ENCODE measurements at places on chromosomes 1 and 21. TPM values are rescaled to one million over a fixed set of nuclear protein-coding genes. Genes with fewer than 3 reads are reported as not detected.

Gene CELA3B
- not detected for polyA plus RNA-seq

Gene USP24
- polyA plus RNA-seq = 10.9 TPM

Gene FAM72B
- polyA plus RNA-seq = 0.17 TPM

Gene CDK18
- polyA plus RNA-seq = 0.25 TPM

Gene NBPF6
- not detected for polyA plus RNA-seq

Gene VN1R5
- polyA plus RNA-seq = not detected

Gene CA6
- 0.35 TPM for polyA plus RNA-seq

Gene IGFN1
- polyA plus RNA-seq = not detected

Gene LRRC53
- not detected for polyA plus RNA-seq

Gene CYB5RL
- polyA plus RNA-seq = 1.3 TPM

Gene ELF3
- 0.17 TPM for polyA plus RNA-seq

DNA sequence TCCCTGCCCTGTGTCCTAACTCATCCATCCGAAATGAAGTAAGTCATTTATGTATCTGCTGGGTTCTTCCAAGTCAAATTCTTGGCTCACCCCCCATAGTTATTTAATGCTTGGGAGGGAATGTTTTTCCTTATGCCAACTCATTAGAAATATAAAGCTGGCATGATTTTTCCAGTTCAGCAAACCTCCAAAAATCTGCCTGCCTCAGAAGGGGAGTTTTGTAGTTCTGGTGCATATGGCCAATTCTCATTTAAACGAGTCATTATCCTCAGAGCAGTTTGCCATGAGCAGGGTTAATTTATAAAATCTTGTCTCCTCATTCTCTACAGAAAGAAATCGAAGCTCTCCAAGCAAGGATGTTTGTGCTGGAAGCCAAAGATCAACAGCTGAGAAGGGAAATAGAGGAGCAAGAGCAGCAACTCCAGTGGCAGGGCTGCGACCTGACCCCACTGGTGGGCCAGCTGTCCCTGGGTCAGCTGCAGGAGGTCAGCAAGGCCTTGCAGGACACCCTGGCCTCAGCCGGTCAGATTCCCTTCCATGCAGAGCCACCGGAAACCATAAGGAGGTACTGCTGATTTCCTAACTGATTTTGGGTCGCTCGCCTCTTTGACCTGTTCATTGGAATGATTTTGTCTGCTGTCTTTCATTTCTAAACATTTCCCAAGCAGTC is 144.1 kb downstream of the DISC1 start:
- H3K27me3 ChIP-seq = no peaks in the 10 kb centered on the region
- no peaks in the 10 kb centered on the region for H3K4me1 ChIP-seq
- no peak for DNase-seq

- no peak overlapping the region for H3K27ac ChIP-seq
- no peaks in the 10 kb centered on the region for H3K36me3 ChIP-seq
- no peak overlapping the region for H3K4me3 ChIP-seq
- H3K4me1 ChIP-seq = peaks cover under 1% of the 10 kb centered on the region
- DNase-seq = no peak
Observed at GRCh38 chr1:10530281-10530740, 55.6 kb downstream of the PEX14 start.

DNA sequence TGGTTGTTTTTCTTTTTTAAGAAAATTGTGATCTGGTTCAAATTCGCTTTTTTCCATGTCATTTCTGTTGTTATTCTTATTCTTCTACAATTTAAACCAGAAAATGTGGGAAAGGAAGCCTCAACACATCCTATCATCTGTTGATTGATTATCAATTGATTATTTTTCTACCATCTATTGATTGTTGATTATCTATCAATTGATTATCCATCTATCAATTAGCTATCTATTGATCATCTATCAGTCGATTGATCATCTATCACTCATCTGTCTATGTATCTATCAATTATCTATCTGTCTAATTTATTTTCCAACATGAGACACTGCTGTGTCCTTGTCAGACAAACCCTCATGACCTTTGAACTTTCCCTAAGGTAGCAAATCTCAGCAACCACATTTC is 136.1 kb upstream of the ARHGEF16 start:
- H3K36me3 ChIP-seq = no peaks in the 10 kb centered on the region
- no peak for DNase-seq
- H3K4me3 ChIP-seq = no peak overlapping the region
- no peaks in the 10 kb centered on the region for H3K27me3 ChIP-seq
- H3K4me1 ChIP-seq = no peaks in the 10 kb centered on the region
- no peak overlapping the region for H3K27ac ChIP-seq

GRCh38 chr1:42926879-42927242 is 31.8 kb downstream of the SLC2A1 start:
- H3K36me3 ChIP-seq = peaks cover 52% of the 10 kb centered on the region
- DNase-seq = no peak
- H3K4me3 ChIP-seq = no peak overlapping the region
- peaks cover 41% of the 10 kb centered on the region for H3K4me1 ChIP-seq
- H3K27me3 ChIP-seq = no peaks in the 10 kb centered on the region

GRCh38 chr21:27448960-27449359 is 482.1 kb upstream of the ADAMTS5 start:
- no peak overlapping the region for H3K4me3 ChIP-seq
- no peaks in the 10 kb centered on the region for H3K4me1 ChIP-seq
- no peak overlapping the region for H3K27ac ChIP-seq
- no peak for DNase-seq
- no peaks in the 10 kb centered on the region for H3K27me3 ChIP-seq
- no peaks in the 10 kb centered on the region for H3K36me3 ChIP-seq

- no peak overlapping the region for H3K27ac ChIP-seq
- H3K36me3 ChIP-seq = no peaks in the 10 kb centered on the region
- H3K27me3 ChIP-seq = no peaks in the 10 kb centered on the region
- no peak overlapping the region for H3K4me3 ChIP-seq
- H3K4me1 ChIP-seq = no peaks in the 10 kb centered on the region
Observed at GRCh38 chr1:68442006-68442405, 7.7 kb downstream of the RPE65 start.

GRCh38 chr1:40438391-40439015 is 11.8 kb upstream of the ZFP69B start:
- H3K36me3 ChIP-seq = no peaks in the 10 kb centered on the region
- no peaks in the 10 kb centered on the region for H3K4me1 ChIP-seq
- H3K27me3 ChIP-seq = no peaks in the 10 kb centered on the region
- no peak overlapping the region for H3K4me3 ChIP-seq

- H3K4me3 ChIP-seq = no peak overlapping the region
- no peaks in the 10 kb centered on the region for H3K27me3 ChIP-seq
- H3K27ac ChIP-seq = no peak overlapping the region
- DNase-seq = no peak
Observed at GRCh38 chr1:44757420-44757819, 17.8 kb downstream of the KIF2C start.

DNA sequence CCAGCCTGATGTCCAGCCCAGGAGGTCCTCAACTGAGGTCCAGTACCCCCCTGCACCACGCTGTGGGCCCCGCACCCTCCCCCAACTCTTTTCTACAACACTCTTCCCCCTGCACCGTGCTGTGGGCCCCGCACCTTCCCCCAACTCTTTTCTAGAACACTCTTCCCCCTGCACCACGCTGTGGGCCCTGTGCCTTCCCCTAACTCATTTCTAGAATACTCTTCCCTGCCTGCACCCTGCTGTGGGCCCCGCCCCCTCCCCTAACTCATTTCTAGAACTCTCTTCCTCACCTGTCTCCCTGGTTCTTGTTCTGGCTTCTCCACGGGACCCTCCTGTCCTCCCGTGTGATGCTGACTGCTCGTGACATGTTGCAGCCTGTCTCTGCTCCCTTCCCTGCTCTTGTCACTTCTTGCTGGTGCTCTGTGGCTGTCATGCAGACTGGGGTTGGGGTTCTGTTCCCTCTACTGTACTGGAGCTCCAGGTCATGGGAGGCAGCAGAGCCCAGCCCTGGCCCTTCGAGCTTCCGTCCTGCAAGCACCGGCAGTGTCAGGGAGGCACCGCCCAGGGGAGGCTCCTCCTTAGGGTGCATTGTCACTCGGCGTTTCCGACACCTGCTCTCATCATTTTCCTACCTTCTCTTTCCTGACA is 160.1 kb upstream of the COL6A1 start:
- no peak overlapping the region for H3K27ac ChIP-seq
- no peak overlapping the region for H3K4me3 ChIP-seq
- no peaks in the 10 kb centered on the region for H3K27me3 ChIP-seq
- H3K4me1 ChIP-seq = peaks cover 7% of the 10 kb centered on the region

GRCh38 chr1:50841791-50842387 is 118.2 kb downstream of the FAF1 start:
- H3K4me1 ChIP-seq = no peaks in the 10 kb centered on the region
- no peak for DNase-seq
- no peaks in the 10 kb centered on the region for H3K27me3 ChIP-seq
- no peaks in the 10 kb centered on the region for H3K36me3 ChIP-seq

GRCh38 chr1:26959722-26960624 is at the start of gene KDF1:
KDF1 (minus strand) TSS chr1:26960468; CDS start chr1:26952380, 8,088 bp downstream.
- no peaks in the 10 kb centered on the region for H3K36me3 ChIP-seq
- H3K27me3 ChIP-seq = no peaks in the 10 kb centered on the region
- peak; percentile 60 for DNase-seq

DNA sequence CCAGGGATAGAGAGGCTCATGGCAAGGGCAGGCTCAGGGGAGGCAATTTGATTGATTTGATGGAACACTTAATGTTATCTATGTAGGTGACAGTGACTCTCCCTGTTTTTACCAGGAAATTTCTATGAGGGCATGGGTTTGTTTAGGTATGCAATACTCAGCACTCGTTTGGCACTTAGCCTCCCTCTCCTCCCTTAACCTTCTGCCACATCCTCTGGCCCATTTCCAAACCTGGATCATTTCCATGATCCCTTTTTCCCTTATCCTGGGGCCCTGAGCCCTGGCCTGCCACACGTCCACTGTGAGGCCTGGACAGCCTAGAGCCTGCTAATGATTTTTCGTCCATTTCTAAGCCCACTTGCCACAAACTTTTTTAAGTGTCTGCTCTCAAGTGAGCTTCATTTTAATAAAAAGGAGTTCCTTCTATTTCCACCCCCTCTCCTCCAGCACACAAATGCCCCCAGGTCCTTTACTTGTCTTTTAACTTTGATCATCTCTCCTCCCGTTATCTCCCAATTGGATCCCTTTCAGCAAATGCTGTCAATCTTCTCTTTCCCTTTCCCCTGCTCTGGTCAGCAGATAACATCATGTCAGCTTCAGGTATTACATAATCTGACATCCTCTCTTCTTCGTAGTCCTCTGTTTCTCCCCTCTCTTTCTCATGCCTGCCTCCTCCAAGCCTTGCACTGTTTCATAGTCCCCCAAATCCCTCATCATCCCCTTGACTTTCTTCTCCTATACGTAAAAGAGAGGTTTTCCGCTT is 37.8 kb upstream of the GADD45A start:
- DNase-seq = no peak
- H3K36me3 ChIP-seq = no peaks in the 10 kb centered on the region
- no peaks in the 10 kb centered on the region for H3K4me1 ChIP-seq
- H3K27ac ChIP-seq = no peak overlapping the region
- no peak overlapping the region for H3K4me3 ChIP-seq

DNA sequence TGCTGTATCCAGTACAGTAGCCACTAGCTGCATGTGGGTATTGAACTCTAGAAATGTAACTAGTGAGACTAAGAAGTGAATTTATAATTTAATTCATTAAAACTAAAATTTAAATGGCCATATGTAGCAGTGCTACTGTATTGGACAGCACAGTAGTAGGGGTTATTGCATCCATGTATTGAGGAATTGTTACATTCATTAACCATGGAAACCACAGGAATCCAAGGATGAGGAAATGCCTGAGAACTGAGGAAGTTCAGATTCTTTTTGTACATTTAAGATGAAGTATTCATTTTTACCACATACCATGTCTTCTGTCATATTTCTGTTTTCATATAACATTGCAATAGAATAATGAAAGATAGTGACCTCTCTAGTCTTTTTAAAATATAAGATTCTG is 2.6 kb downstream of the MTF2 start:
- H3K4me3 ChIP-seq = peak overlapping the region; percentile 97
- H3K4me1 ChIP-seq = peaks cover 50% of the 10 kb centered on the region
- no peak for DNase-seq
- peaks cover 5% of the 10 kb centered on the region for H3K36me3 ChIP-seq

DNA sequence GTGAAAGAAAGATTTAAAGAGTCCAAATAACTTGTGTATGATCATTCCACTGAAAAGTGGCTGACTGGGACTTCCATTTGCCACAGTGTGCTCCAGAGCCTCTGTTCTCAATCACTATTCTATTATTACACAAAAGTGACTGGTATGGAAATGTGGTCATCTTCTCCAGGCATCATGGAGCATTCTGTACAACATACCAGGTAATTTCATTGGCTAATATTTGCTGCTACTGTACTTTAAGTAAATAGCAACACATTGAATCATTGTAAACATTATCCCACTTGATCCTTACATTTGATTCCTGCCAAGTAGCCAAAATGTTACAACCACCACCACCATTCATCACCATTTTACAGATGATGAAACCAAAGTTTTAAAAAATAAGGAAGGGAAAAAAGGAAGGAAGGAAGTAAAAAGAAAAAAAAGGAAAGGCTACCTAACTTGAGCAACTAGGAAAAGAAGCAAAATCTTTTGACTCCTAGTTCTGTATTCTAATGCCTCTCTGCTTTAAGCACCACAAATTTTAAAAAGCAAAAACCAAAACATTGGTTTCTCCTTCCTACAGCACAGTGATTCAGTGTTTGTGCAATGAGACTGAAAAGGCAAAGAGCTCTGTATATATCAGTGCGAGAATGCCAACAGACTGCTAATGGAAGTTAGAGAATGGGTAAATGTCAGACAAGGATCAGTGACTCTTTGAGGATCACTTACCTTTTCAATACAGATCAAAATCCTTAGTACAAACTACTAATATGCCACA is 361.4 kb upstream of the PTBP2 start:
- H3K36me3 ChIP-seq = no peaks in the 10 kb centered on the region
- no peaks in the 10 kb centered on the region for H3K27me3 ChIP-seq
- no peak overlapping the region for H3K27ac ChIP-seq
- no peak for DNase-seq
- no peaks in the 10 kb centered on the region for H3K4me1 ChIP-seq

GRCh38 chr1:247175458-247175857 is 3.6 kb upstream of the ZNF124 start:
- H3K4me1 ChIP-seq = no peaks in the 10 kb centered on the region
- no peaks in the 10 kb centered on the region for H3K36me3 ChIP-seq
- no peaks in the 10 kb centered on the region for H3K27me3 ChIP-seq

DNA sequence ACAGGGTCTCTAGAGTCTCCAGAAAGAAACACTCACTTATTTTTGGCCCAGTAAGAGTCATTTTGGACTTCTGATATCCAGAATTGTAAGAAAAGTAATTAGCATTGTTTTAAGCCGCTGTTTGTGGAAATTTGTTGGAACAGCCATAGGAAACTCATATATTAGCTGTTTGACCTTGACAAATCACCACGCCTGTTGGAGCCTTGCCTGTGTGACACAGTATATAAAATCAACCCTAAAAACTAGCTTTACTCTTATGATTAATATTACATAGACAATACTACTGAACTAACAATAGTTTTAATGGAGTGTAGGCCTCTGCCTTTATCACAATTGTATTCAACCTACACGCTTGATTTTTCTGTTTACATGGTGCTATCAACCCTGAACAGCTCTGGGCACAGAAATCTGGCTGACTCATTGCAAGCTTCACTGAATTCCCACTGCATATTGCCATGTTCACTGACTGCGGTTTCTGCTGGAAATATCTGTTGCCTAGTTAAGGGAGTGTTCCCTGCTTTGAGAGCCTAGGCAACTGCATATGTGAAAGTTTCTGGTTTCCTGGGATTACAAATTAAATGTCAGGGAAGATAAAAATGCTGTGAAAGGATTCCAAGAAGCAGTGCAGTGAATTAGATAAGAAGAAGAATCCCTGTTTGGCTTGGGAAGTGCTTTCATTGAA is 419.5 kb upstream of the DEPDC1 start:
- H3K4me1 ChIP-seq = no peaks in the 10 kb centered on the region
- no peaks in the 10 kb centered on the region for H3K27me3 ChIP-seq
- H3K36me3 ChIP-seq = no peaks in the 10 kb centered on the region
- no peak for DNase-seq
